Central memory CD8-positive, alpha-beta T cell (primary cell): ENCODE measurements at places on chromosomes 2 and 18.

DNA sequence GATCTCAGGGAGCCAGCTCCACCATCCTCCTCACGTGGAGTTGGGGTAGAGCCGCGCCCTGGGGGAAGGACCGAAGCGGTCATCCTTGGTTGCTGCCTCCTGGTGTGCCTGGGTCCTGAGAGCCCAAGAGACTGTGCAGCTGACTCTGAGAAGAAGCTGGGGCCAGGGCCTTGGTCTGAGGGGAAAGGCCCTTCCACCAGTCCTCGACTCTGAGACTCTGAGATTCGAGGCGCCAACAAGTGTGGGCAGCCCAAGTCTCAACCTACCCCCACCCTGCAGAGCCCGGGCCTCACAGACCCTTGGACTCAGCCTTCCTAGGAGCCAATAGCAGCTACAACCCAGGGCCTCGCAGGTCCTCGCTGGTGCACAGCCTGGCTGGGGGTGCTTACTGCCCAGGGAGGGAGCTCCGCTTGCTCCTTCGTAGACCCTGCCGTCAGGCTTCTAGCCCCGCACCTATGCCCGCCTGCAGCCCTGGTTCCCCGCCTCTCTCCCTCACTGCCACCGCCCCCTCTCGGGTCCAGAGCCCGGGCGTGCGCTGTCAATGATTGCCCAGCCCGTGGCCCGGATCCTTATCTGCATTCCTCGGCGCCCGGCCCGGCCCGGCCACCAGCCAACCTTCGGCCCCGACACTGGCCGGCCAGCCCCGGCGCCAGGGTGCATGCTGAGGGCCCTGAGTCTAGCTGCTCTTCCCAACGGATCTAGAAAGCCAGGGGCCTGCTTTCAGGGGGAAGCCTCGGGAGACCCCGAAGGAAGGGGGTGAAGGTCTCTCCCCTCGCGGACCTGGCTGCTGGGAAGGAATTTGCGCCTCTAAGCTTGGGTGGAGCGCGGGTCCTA, 2.0 kb downstream of the IHH start:
- DNase-seq, result no peak

DNA sequence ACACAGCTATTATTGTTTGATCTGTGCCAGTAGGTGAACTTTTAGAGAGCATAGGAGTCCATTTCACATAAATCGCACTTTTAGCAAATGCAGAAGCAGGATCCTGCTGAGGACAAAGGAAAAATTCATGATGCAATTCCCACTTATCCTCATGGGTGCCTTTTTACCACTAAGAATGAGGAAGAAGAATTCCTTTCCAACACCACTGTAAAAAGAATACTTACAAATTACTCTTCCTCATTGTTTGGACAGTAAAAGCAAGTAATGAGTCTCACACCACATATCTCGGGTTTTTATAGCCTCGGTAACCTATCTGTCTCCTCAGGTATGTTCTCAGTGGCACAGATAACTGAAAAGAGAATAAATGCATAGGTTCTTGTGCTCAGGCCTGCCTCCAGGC, 238.5 kb downstream of the MTX2 start:
- DNase-seq, result no peak

DNA sequence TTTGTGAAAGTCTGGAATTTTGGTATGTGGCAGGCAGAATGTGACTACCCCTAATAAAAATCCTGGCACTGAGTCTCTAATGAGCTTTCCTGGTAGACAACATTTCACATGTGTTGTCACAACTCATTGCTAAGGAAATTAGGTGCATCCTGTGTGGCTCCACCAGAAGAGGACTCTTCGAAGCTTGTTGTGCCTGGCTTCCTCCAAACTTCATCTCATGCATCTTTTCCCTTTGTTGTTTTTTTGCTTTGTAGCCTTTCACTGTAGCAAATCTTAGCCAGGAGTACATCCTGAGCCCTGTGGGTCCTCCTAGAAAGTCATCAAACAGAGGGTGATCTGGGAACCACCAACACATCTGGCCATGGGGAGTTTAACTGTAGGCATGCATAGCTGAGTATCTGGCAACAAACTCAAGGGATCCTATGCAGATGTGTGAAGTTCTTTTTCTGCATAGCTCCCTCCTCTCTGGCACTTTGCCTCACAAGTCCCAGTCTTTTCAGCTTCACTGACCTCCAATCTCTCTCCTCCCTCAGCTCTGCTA, 42.1 kb upstream of the SERTAD2 start:
- DNase-seq, result no peak

DNA sequence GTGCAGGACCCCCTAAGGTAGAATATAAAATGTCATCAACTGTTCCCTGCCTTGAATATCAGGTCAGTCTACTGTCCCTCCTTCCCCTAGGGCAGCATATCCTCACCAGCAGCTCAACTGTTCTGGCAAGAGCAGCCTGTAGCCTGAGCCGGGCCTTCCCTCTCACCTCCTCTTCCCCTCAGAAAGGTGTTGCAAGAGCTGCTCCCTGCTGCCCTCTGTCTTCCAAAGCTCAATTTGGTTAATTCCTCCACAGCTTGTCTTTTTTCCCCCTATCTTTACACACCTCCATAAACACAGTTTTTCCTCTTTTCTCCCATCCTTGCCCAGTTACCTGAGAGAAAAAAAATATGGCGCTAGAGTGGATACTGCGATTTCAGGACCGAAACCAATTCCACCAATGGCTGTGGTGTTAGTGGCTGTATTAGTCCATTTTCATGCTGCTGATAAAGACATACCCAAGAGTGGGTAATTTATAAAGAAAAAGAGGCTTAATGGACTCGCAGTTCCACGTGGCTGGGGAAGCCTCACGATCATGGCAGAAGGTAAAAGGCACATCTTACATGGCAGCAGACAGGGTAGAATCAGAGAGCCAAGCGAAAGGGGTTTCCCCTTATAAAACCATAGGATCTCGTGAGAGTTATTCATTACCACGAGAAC, 184.7 kb downstream of the MREG start:
- DNase-seq, result no peak

- DNase-seq, result no peak
These were observed 72.4 kb upstream of the IL1R1 start for GRCh38 chr2:102070058-102070642.

DNA sequence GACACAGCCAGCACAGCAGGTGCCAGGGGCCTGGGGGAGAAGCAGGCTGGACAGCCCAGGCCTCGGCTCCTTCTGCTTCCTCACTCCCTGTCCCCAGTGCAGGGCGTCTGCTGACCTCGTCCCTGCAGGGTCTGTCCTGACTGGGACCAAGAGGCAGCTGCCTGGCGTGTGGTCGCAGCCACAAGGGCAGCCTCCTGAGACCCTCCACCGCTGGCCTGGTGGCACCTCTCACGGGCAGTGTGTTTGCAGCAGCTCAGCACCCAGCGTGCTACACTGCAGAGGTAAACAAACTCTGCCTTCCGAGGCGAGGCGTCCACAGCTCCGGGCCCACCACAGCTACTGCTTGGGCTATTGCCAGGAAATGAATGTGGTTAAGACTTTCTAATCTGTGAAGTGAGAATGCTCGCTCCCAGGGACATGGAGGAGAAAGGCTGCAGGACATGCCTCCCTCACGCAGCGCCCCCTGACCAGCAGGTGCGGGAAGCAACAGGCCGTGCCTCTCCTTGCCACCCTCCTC, 46.1 kb upstream of the HPCAL1 start:
- DNase-seq, result no peak

- no peak for DNase-seq
These were observed 21.6 kb upstream of the CACNB4 start for GRCh38 chr2:152120430-152120829.

- DNase-seq, result no peak
These were observed 9.7 kb downstream of the RPS7 start for GRCh38 chr2:3584608-3585260.

DNA sequence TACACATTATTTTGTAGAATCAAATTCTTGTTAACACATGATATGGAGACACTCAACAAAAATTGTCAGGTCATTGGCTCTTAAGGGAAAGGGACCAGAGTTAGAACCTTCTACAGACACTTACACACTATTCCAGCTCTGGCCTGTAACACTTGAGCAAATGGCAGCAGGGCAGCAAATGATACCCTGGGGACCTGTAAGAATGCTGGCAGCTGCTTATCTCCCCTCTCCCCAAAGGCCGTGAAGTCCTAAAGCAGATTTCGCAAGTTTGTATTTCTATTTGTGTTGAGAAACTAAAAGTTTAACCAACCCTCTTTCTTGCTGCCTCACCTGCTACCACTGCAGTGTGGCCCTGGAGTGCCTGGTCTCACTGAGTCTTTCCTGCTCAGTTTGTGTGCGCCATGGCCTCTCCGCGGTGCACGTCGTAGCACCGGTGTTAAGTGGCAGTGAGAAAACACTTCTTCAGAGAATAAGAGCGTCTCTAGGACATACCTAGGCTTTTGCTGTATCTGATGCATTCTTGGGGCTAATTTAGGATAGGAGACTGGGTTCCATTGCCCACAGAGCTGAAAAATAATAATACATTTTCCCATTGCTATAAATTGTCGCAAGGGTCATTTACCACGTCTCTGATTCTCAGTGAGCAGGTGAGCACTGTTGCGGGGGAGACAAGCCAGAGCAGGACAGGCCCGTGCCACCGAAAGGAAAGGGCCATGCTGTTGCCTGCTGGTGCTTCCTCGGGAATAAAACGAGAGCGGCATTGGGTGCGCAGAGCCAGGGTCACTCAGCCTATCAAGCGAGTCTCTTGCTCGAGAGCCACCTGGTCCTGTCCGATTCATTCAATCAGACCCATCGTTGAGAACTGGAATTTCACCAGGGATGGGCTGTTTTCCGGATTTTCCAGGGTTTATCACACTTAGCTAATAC, 204.9 kb downstream of the PTGR3 start:
- no peak for DNase-seq

- DNase-seq, result no peak
These were observed 77.0 kb upstream of the SERTAD2 start for GRCh38 chr2:64730551-64731262.

DNA sequence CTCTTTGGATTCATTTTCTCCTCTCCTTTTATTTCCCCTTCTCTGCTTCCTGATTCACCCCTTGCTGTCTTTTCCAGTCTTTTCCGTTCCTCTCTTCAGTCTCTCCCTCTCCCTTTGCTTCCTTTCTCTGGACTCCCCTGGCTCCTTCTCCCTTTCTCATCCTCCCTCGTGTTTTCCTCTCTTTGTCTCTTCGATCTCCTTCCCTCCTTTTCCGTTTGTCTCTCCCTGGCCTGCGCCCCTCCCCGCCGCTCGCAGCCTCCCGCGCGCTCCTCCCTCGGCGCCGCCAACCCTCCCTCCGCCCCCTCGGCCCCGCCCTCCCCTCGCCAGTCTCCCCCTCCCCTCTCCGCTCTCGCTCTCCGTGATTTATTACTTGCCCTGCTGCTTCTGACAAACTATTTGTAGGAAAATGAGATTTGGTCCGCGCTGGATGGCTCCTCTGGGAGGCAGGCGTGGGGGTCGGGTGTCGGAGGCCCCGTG, 46.0 kb upstream of the PAX8 start:
- no peak for DNase-seq

- no peak for DNase-seq
These were observed 21.7 kb downstream of the NCK2 start for GRCh38 chr2:105766300-105766866.

GRCh38 chr2:230916218-230916617, 8.8 kb downstream of the GPR55 start:
- no peak for DNase-seq
